Germinal center (tissue), 1 donor: ENCODE measurements at places on chromosomes 2 and 18.
A peak's percentile ranks its signal among the peaks of the same experiment; 100 is the strongest.

- DNase-seq: no peak
Observed at GRCh38 chr2:217349251-217349650, 489.4 kb upstream of the TNP1 start.

GRCh38 chr2:179354739-179355537 is 90.3 kb upstream of the SESTD1 start:
- no peak for DNase-seq

- DNase-seq: no peak
Observed at GRCh38 chr2:55461679-55462078, 42.0 kb upstream of the CCDC88A start.

- no peak for DNase-seq
Observed at GRCh38 chr2:1640301-1641135, 103.8 kb downstream of the PXDN start.

- no peak for DNase-seq
Observed at GRCh38 chr2:154194909-154195643, 323.4 kb downstream of the GALNT13 start.

GRCh38 chr18:61854578-61855448 is 38.0 kb downstream of the RNF152 start:
- DNase-seq: no peak

DNA sequence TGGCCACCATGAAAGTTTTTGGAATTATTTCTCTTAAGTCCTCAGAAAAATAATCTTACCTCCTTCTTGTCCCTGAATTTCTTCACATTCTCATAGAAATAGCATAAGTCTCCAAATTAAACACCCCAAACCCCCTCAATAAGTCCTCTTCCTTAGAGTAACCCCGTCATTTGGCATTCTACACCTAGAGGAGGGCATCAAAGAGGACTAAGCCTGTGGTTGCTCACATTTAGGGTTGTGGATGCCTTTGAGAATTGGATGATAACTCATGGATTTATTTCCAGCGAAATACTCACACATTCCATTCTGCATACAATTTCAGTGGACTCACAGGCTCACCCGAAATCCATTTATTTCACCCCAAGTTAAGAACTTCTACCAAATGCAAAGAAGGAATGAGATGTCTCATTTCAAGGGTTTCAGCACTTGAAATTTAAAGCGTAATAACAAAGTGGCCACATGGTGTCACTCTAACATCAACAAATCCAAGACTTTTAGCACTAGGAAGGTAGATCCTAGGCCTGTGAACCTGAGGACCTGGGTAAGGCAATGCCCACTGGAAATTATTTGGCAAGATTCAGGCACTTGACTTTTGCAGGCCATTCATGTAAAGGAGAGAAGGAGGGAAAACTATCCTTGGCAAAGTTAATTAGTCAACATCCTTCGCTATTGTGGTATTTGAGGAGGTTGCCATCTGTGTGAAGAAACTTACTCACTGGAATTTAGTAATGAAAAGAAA is 24.6 kb downstream of the DYTN start:
- DNase-seq: peak; percentile 35

GRCh38 chr18:44796429-44797428 is 116.0 kb downstream of the SETBP1 start:
- DNase-seq: no peak
